Fibroblast of lung (primary cell): ENCODE measurements at places on chromosomes 4 and X. TPM values are rescaled to one million over a fixed set of nuclear protein-coding genes. Genes with fewer than 3 reads are reported as not detected.

MCTS1 gene
- 24.9 and 27.6 TPM in 2 replicates for total RNA-seq

DKK2 gene
- total RNA-seq: under 0.01 and 1.2 TPM in 2 replicates

HPF1 gene
- total RNA-seq: 14.0 and 19.3 TPM in 2 replicates

SSX1 gene
- total RNA-seq: not detected in 2 replicates

CHRDL1 gene
- 4.5 and 9.0 TPM in 2 replicates for total RNA-seq

ITM2A gene
- under 0.01 and 0.17 TPM in 2 replicates for total RNA-seq

ITIH6 gene
- total RNA-seq: not detected in 2 replicates

EGFL6 gene
- 0.17 and 2.1 TPM in 2 replicates for total RNA-seq

TREX2 gene
- 1.8 and 3.1 TPM in 2 replicates for total RNA-seq

ADGRL3 gene
- under 0.01 and 0.26 TPM in 2 replicates for total RNA-seq

CHM gene
- 18.7 and 33.4 TPM in 2 replicates for total RNA-seq

HAND2 gene
- total RNA-seq: under 0.01 TPM in 2 replicates

EMCN gene
- total RNA-seq: under 0.01 TPM in 1 of 2 replicates, not detected in the other

CYLC1 gene
- not detected in 2 replicates for total RNA-seq

NHSL2 gene
- total RNA-seq: 4.1 and 9.7 TPM in 2 replicates

XK gene
- 0.17 and 0.26 TPM in 2 replicates for total RNA-seq

ESX1 gene
- total RNA-seq: not detected in 2 replicates

CCDC160 gene
- 0.17 and 0.26 TPM in 2 replicates for total RNA-seq

FGF13 gene
- 4.6 and 9.6 TPM in 2 replicates for total RNA-seq

ADGRA3 gene
- total RNA-seq: 15.2 and 25.2 TPM in 2 replicates

MAGEA12 gene
- total RNA-seq: not detected in 2 replicates

CLNK gene
- not detected in 2 replicates for total RNA-seq

PNMA6F gene
- total RNA-seq: not detected in 2 replicates

MAGEB6B gene
- not detected in 2 replicates for total RNA-seq

SOWAHB gene
- under 0.01 and 0.17 TPM in 2 replicates for total RNA-seq

MAGEC3 gene
- not detected in 2 replicates for total RNA-seq

BMX gene
- not detected in 2 replicates for total RNA-seq

GPR78 gene
- 0.33 and 1.0 TPM in 2 replicates for total RNA-seq

PHEX gene
- total RNA-seq: 1.7 and 1.8 TPM in 2 replicates

EDA gene
- total RNA-seq: 0.17 and 0.26 TPM in 2 replicates

GRIA2 gene
- total RNA-seq: 0.17 TPM in 1 of 2 replicates, not detected in the other

NXF2 gene
- total RNA-seq: not detected in 2 replicates

FMR1NB gene
- not detected in 2 replicates for total RNA-seq

TLR6 gene
- total RNA-seq: 1.0 and 2.3 TPM in 2 replicates

H2BW2 gene
- total RNA-seq: not detected in 2 replicates

PRDM5 gene
- 19.0 TPM in 2 replicates for total RNA-seq
